ENCODE measurements at places on chromosomes 12 and 14.
A peak's percentile ranks its signal among the peaks of the same experiment; 100 is the strongest.

GRCh38 chr14:50772412-50772811 lies 58.5 kb downstream of the NIN start:
- DNase-seq, result no peak

GRCh38 chr14:70660967-70661893 lies 19.5 kb downstream of the TTC9 start:
- no peak for DNase-seq

DNA sequence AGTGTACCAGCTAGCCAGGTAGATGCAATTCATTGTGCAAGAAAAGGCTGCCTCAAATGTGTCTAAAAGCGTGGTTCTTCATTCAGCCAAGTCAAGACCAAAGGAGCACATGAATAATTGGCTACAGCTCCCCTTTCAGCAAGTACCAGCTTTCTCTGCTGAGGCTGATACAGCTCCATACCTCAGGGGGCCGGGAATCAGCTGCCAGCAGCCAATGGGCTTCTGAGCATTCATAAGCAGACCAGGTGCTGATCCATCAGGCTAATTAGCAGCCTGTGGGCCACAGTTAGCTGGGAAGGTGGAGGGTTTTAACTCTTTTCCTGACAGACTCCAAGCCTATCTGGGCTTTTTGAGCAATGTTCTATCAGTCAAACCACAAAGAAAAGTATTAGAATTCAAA lies 264.7 kb downstream of the APAF1 start:
- DNase-seq, result no peak

DNA sequence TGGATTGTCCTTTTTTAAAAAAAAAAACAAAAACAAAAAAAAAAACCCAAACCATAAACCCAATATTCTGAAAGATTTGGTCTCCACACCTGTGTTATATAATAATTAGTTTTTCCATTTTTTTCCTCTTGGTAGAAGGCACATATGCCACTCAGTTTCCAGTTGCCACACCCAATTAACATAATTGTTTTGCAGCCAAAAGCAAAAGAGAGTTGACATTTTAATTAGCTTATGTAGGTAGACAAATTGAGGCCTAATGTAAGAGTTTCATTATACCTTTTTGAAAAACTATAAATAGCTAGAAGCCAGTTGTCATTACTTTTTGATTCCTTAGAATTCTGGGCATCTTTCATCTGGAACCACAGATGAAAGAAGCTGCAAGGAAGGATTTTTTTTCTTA lies 21.0 kb downstream of the PTPN11 start:
- no peak for DNase-seq

DNA sequence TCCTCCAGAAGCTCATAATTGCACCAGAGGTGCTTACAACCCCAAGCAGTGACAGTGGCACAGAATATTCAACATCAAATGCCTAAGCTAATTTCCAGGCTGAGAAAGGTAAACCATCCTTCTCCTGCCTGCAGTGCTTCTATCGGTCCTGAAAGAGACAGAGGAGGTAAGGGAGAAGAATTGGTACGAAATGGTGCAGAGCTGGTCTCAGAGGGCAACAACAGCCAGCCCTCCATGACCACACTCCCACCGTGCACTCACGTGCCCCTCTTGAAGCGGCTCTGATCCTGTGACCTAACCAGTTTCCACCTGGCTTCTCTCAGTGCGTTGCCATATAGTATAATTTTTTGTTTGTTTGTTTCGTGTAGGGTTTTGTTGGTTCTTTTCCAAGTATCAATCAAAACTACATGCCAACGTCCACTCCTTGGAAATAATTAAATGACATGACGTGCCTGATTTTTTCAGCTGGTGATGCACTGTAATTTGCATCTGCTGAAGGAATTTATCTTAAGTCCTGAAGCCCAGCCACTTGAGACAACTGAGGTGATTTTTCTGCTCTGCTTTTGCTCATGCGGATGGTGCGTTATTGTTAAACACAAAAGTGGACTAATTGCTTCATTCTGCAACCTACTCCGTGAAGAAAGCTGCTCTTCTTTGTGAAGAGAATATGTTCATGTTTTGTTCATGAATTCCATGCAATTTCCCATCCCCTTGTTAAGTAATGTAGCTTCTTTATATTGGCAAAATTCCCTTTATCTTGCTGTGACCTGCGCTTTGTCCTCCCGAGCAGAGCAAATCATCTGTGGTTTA lies 1.3 kb upstream of the ATP2A2 start:
- no peak for DNase-seq

DNA sequence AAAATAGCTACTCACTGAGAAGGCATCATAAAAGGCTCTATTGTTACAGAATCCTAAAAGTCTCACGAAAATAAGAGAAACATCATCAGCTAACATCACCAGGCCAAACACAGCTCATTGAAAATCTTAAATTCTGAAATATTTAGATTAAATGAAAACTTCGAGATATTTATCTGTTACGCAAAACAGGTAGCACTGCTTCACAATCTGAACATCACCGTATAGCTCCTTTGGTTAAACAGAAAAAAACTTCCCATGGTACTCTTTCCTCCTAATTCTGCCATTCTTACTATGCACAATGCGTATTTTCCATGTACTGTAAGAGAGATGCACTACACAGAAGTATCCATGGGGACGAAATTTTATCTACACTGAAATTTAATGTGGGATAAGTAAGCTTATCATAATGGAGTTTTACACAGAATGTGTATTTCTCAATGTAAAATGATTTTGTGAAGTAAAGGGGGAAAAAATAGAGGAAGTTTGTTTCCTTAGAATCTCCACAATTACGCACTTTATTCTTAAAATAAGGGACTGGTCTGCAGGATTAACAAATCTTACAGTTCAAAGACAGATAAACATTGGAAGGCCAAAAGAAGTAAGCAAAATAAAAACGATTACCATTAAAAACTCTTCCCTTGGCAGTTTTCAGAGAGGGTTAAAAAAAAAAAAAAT lies 1.9 kb downstream of the SGPP1 start:
- no peak for DNase-seq

DNA sequence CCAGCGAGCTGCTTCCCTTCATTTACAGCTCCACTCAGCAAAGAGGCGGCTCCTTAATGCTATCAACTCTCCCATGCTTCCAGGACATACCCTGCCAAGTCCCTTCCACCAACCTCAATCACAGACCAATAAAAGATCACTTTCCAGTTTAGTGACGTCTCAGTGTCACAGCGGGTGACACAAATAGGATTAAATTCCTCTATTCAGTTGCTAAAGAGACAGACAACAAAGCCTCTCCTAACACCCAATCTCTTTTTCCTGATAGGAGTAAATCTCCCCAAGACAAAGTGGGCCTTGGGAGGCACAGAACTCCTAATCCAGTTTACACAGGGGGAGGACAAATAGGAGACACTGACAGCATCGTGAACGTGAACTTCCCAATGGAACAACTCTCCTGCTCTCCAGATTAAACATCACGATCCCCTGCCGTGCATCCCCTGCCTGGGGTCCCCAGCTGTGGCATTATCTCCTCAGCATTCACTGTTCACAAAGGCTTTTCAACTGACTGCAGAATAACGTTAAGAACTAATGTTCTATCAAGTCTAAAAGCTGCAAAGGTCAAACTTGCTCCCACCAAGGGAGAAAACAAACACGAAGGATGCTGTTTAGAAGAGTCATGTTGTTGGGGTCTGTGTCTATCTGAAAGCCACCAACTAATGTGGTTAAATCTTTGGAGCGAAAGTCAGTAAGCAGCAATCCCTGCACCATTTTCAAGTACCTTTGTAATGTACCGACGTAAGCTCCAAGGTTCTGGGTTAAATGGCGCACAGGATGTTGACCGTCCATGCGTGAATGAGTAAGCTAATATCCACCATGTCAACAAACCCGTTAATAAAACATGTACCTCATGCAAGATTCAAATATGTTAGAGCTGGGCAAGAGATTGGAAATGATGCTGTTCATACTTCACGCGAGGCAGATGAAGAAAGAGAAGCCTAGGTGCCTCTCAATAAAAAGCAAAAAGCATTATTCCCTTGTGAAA lies 31.5 kb downstream of the TMEM132D start:
- no peak for DNase-seq

- DNase-seq, result no peak
These were observed 206.6 kb downstream of the CACNA1C start for GRCh38 chr12:2259369-2259768.

- DNase-seq, result peak; percentile 69
These were observed 48.7 kb upstream of the CDKN3 start for GRCh38 chr14:54348001-54348611.

GRCh38 chr14:92632546-92633273 lies 115.7 kb downstream of the LGMN start:
- DNase-seq, result no peak

GRCh38 chr14:31945074-31945613 lies 132.0 kb upstream of the ARHGAP5 start:
- DNase-seq, result no peak

- DNase-seq, result peak; percentile 42
These were observed 20.6 kb upstream of the PCNX1 start for GRCh38 chr14:70886421-70887206.

DNA sequence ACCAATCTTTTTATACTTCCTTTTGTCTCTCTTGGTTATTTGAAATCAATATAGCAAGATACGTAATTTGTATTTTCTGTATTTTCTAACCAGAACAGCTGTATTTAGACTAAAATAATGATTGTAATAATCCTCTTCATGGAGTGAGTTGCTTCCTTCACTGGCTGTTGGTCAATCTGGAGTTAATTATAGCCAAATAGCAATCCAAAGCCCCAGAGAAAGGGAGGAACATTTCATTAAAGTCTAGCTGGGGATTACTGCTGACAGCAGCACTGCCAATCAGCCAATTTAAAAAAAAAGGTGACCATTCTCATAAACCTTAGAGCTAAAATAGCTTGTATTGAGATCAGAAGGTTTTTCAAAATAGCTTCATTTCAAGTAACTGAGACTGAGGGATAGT lies 118.0 kb downstream of the TRHDE start:
- no peak for DNase-seq

- no peak for DNase-seq
These were observed 62.5 kb downstream of the MED13L start for GRCh38 chr12:116215023-116215422.

DNA sequence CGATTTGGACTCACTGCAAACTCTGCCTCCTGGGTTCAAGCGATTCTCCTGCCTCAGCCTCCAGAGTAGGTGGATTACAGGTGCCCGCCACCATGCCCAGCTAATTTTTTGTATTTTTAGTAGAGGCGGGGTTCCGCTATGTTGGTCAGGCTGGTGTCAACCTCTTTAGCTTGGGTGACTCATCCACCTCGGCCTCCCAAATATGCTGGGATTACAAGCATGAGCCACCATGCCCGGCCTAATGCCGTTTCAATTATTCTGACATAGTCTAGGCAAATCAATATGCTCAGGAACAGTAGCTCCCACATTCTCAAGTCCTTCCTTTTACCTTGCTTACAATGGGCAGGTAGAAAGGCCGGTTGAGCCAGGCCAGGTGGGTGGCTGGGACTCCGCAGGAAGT lies 82.0 kb upstream of the EEA1 start:
- no peak for DNase-seq

GRCh38 chr14:58428118-58428683 lies 682 bp downstream of the KIAA0586 start:
- peak; percentile 47 for DNase-seq

GRCh38 chr12:68081561-68081960 lies 78.0 kb downstream of the IFNG start:
- no peak for DNase-seq

DNA sequence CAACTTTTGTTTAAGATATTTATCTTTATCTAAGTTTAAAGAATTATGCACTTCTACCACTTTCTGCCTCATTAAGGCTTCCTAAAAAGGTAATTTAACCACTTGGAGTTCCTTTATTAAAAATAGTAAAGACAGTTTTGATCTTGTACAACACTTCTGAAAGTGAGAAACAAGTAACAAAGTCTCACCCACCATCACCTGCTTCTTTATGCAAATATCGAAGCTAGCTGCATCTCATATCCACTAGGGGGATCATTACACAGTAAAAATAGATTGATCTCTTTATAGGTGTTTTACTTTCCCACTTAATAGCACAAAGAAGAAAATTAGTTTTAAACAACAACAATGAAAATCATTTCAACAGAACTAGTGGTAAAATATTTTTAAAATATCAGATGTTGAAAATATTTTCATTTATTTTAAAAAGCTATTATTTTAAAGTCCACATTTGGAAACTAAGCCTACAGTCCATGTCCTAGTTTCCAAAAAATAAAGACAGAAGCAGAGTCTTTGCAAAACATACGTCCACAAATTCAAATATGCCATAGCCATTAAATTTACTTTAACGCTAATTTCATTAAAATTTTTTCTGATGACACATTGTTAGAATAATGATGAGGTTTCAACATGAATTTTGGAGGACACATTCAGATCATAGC lies 160.0 kb upstream of the SOX5 start:
- DNase-seq, result no peak

- no peak for DNase-seq
These were observed 47.7 kb downstream of the ELK3 start for GRCh38 chr12:96241846-96242256.

DNA sequence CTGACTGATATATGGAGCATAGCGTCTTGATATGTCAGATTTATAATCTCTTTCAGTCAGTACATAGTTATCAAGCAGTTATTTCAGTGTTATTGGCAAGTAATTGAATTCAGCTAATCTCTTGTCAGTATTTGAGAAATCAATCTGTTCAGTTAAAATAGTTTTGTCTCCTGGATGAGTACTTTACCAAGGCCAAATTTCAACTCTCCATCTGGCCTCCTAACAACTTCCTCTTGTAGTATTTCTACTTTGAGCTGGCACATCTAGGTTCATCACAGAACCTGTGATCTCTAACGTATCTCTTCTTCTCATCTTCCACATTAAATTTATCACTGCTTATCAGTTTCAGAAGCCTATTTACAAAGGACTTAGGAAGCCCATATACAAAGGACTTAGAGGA lies 690.5 kb downstream of the C12orf50 start:
- no peak for DNase-seq

DNA sequence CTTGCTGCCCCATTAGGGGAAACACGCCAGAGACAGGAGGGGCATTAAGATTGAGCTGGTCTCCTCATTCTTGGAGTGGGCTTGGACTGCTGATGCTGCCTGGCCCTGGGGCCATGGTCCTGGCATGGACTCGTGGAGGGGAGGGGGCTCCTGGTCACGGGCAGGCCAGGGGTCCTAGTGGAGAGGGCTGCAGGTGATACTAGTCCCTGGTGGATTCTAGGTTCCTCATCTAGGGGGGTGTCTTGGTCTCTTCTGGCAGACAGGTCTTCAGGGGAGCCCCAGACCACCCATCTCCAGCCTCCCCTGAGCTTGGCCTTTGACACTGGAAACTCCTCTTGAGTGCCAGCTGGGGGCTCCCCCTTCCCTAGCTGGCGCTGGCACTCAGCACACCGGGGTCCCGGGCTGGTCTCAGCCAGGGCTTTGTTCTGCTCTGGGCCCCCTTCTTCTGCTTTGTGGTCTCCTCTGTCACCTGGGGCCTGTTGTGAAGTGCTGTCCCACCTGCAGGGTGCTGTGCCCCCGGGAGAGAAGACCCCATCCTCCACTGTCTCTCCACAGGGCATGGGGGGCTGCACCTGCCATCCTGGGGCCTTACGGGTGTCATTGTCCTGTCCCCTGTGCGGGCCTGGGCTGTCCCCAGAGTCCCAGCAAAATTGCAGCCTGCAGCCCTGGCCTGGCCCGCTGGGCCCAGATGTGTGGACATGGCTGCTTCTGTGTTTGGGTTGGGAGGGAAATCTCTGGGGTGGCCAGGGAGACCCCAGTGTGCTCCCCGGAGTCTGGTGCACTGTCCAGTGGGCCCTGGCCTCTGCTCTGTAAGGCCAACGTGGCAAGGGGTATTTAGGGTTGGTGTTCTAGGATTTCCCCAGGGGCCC lies 2.3 kb downstream of the KIF26A start:
- DNase-seq, result no peak

- no peak for DNase-seq
These were observed 19.0 kb downstream of the KCTD10 start for GRCh38 chr12:109458086-109458485.

GRCh38 chr14:25120261-25120660 lies 70.3 kb upstream of the STXBP6 start:
- DNase-seq, result no peak

- DNase-seq, result no peak
These were observed 296.1 kb upstream of the SYT1 start for GRCh38 chr12:78568321-78569020.

Data from globus pallidus (tissue), 1 donor.